ENCODE measurements at places on chromosomes 4 and X. TPM values are rescaled to one million over a fixed set of nuclear protein-coding genes. Genes with fewer than 3 reads are reported as not detected.

ATP11C gene
- total RNA-seq, result 13.3 TPM

PAGE5 gene
- not detected for total RNA-seq

CLIC2 gene
- total RNA-seq, result 7.3 TPM

SHROOM2 gene
- 9.9 TPM for total RNA-seq

- DNase-seq, result no peak
Observed at GRCh38 chr4:113773756-113774155, 12.2 kb upstream of the CAMK2D start.

GRCh38 chr4:96952610-96953009 lies 1112.7 kb downstream of the PDHA2 start:
- no peak for DNase-seq

DNA sequence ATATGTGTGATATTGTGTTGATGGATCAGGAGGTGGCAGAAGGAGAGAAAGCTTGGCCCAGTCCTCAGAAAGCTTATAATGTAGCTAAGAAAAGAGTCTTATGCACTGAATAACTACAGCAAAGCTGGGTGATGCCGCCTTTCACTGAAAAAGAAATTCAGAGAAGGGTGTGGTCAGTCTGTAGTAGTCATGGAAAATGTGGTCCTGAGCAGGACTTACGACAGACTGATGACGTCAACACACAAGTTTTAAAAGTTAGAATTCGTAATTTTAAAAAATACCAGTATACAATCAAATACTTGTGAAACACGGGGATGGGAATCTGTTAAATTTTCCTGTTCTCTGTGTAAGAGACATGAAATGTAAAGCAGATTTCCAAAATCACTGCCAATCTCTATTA lies 87.0 kb upstream of the RAPGEF2 start:
- no peak for DNase-seq

GRCh38 chr4:10117359-10118047 lies 904 bp upstream of the WDR1 start:
- DNase-seq, result no peak

DNA sequence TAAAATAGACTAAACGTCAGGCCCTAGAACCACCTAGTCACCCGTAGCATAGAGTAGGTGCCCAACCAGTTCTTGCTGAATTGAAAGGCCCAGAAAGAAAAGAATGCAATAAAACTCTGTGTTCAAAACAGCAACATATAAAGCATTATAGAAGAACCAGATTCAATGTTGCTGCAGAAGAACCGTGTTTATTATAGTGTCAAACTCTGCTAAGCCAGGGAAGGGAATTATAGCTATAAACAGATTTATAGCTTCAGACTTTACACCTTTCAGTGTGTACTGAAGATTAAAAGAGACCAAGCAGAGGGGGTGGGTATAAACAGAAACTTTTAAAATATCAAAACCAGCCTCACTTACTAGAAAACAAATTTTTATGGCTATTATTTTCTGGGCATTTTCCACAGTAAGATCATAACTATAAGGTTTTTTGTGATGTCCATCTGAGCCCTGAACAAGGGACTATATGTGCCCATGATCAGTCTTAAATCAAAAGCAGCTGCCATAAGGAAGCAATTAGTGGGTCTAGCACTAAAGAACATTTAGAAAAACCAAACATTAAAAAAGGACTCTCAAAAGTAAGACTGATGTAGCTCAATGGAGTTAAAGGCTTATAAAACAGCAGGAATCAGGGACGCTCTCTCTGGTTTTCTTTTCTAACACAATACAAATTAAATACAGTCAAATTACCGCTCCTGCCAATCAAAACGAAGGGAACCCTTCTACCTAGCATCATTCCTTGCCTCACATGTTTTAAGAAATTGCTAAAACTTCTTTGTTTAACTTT lies 219.7 kb upstream of the ETNPPL start:
- no peak for DNase-seq

DNA sequence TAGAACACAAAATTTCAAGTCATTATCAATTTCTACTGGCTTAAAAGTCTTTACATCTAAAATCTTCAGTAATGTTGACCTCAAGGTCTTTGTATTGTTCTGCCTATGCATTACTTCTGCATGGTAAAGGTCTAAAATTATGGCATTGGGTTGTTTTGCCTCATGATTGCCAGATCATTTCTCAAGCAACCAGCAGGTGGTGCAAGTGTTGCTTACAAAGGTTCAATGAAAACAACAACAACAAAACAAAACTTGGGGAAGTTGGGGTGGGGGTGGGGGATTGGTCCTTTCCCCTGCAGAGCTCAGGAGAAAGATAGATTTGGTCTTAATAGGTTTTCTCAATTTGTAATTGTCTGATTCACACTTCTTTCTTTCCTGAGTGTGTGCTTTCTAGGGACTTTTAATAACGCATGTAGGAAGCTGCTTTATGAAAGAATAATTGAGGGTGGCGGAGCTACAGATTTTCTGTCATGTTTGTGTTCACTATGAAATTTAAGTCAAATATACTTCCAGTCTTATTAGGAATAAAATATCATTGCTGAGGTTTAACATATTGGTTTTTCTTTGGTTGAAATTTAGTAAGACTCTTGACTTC lies 145.1 kb downstream of the COL4A5 start:
- no peak for DNase-seq

DNA sequence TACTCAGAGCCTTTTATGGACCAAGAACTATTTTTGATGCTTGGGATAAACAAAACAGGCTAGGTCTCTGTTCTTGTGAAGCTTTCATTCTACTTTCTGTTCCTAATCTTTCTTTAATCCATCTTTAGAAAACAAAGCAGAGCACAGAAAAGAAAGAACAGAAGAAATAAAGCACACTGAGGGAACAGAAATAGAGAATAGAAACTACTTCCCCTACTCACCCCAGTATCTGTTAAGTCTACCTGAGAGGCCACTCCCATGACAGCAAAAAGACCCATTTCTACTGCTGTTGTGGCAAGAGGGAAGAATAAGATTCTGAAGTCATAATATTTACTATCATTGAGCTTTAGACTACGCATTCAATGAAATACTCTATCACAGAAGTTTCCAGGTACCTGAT lies 9.2 kb downstream of the RFC1 start:
- no peak for DNase-seq
